ENCODE measurements at places on chromosomes 1 and 21. TPM values are rescaled to one million over a fixed set of nuclear protein-coding genes. Genes with fewer than 3 reads are reported as not detected.

OR6N1 gene
- total RNA-seq, result 1.9 TPM

CRYBG2 gene
- 25.2 TPM for total RNA-seq

PTCH2 gene
- 1.0 TPM for total RNA-seq

PADI2 gene
- 4.4 TPM for total RNA-seq

CRYAA gene
- total RNA-seq, result not detected

FAM177B gene
- 0.79 TPM for total RNA-seq

SMG7 gene
- total RNA-seq, result 55.7 TPM

SASS6 gene
- total RNA-seq, result 2.1 TPM

SDC3 gene
- 32.2 TPM for total RNA-seq

CFHR2 gene
- total RNA-seq, result not detected

ANGPTL7 gene
- not detected for total RNA-seq

LAMB3 gene
- 89.2 TPM for total RNA-seq

DNA sequence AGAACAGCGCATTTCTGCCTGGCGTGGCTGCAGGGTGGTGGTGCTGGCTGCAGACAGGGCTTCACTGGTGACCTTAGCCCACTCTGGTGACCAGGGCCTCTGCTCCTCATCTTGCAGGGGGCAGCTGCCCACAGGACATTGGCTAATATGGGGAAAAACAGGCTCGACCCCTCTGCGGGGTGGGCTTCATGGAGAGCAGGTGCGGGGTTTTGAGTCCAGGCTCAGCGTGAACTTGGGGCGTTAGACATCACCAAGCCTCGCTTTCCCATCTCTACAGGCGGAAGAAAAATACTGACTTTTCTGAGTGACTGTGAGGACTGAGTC lies 24.4 kb downstream of the LHX4 start:
- no peak overlapping the region for H3K4me3 ChIP-seq
- peaks cover 15% of the 10 kb centered on the region for H3K27me3 ChIP-seq
- no peak for DNase-seq
- no peaks in the 10 kb centered on the region for H3K4me1 ChIP-seq
- no peaks in the 10 kb centered on the region for H3K36me3 ChIP-seq

GRCh38 chr21:33029975-33030461 lies 4.3 kb downstream of the OLIG2 start:
- H3K36me3 ChIP-seq, result no peaks in the 10 kb centered on the region
- H3K27me3 ChIP-seq, result peaks cover 63% of the 10 kb centered on the region
- peaks cover 42% of the 10 kb centered on the region for H3K4me1 ChIP-seq
- H3K4me3 ChIP-seq, result no peak overlapping the region

DNA sequence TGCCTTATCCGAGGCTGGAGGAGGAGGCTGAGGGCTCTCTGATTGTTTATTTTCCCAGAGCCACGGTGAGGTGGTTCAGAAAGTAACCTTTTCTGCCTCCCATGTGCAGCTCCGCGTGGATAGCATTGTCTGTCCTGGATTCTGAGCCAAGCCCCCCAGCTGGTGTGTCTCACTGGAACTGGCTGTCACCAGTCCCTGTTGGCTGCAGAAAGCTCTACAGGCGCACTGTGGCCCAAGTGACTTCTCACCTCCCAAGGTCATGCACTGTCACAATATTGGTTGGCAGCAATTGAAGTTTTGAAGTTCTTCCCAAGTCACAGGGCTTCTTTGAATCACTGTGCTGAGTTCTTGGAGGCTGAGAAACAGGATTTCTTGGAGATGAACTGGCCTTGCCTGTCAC lies 8.2 kb downstream of the BMP8A start:
- H3K27ac ChIP-seq, result no peak overlapping the region
- no peak overlapping the region for H3K4me3 ChIP-seq

DNA sequence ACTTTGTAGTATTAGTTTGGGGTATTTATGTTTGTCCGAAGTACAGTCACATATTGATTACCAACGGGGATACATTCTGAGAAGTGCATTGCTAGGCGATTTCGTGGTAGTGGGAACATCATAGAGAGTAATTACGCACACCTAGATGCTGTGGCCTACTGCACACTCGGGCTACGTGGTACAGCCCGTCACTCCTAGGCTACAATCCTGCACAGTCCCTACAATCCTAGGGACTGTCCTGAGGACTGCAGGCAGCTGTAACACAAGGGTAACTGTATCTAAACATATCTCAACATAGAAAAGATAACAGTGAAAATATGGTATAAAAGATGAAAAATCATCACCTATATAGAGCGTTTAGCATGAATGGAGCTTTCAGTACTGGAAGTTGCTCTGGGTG lies 18.6 kb downstream of the EXOC8 start:
- DNase-seq, result no peak
- no peaks in the 10 kb centered on the region for H3K27me3 ChIP-seq
- H3K27ac ChIP-seq, result no peak overlapping the region
- no peaks in the 10 kb centered on the region for H3K36me3 ChIP-seq
- H3K4me1 ChIP-seq, result no peaks in the 10 kb centered on the region
- H3K4me3 ChIP-seq, result no peak overlapping the region

GRCh38 chr1:230423951-230424350 lies 2.2 kb downstream of the PGBD5 start:
- no peak overlapping the region for H3K27ac ChIP-seq
- H3K36me3 ChIP-seq, result no peaks in the 10 kb centered on the region
- H3K27me3 ChIP-seq, result no peaks in the 10 kb centered on the region
- H3K4me3 ChIP-seq, result no peak overlapping the region

DNA sequence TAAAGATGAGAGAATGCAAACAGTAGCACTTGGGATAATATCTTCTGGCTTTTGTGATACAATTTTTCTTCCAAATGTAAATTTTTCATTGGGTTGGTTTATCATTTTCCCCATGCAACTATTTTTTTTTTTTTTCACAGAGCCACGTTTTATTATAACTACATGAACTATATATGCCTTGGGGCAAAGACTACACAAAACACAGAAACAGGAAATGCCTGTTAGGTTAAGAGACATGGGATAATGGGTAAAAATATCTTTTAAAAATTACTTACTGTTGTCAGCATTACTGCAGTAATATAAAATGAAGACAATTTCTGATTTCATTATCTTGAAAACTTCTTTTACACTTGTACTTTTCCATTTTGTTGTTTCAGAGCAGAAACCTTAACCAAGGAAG lies 74.6 kb downstream of the DISP1 start:
- no peaks in the 10 kb centered on the region for H3K27me3 ChIP-seq
- H3K36me3 ChIP-seq, result no peaks in the 10 kb centered on the region
- no peak overlapping the region for H3K4me3 ChIP-seq
- H3K27ac ChIP-seq, result no peak overlapping the region
- no peak for DNase-seq
- H3K4me1 ChIP-seq, result peaks cover 12% of the 10 kb centered on the region

DNA sequence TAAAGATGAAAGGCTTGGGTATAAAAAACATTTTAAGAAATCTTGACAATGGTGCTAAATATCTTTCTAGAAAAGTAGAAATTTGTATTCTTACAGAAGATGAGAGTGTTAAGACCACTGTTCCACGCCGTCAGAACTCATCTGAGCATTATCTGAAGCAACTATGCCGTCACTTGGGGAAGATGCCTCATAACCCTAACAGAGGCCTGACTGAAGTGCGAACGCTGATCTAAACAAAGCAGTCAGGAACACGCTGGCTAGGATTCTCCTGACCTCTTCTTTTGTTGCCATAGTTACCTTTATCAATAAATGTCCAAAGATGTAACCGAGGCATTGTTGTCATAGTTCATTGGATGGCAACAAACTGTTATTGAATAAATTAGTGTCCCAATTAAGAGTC lies 612.4 kb downstream of the LTN1 start:
- no peak overlapping the region for H3K27ac ChIP-seq
- H3K36me3 ChIP-seq, result no peaks in the 10 kb centered on the region
- H3K4me3 ChIP-seq, result no peak overlapping the region
- H3K4me1 ChIP-seq, result no peaks in the 10 kb centered on the region
- no peak for DNase-seq
- no peaks in the 10 kb centered on the region for H3K27me3 ChIP-seq

DNA sequence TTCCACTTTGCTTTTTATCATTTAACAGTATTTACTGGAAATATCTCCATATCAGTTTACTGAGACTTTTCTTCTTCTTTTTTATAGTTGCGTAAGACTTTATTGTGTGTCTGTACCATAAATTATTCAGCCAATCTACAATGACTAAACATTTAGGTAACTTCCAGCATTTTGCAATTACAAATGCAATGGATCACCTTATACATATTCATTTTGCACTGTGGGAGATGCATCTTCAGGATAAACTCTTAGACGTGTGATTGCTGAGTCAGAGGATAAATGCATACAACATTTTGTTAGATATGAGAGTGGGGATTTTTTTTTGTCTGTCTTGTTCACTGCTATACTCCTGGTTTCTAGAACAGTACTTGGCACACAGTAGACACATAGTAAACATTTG lies 95.7 kb upstream of the GCLM start:
- no peak overlapping the region for H3K27ac ChIP-seq
- no peak for DNase-seq
- no peaks in the 10 kb centered on the region for H3K27me3 ChIP-seq
- H3K36me3 ChIP-seq, result no peaks in the 10 kb centered on the region

DNA sequence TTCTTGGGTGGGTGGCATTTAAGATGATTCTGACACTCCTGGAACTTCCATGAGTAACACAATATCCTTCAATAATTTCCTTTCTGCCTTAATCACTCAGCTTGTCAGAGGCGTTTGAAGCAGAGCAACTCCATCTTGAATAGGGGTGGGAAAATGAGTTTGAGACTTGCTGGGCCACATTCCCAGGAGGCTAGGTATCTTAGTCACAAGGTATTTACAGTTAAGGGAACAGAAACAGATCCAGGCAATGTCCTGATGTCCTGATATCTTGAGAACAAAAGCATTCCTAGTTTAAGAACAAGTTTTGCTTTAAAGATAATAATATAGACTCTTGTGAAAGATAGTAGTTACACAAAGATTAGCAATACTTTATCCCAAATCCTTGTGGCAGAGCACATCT lies 76.6 kb upstream of the KIAA0040 start:
- DNase-seq, result no peak
- peak overlapping the region; percentile 56 for H3K27ac ChIP-seq
- H3K4me1 ChIP-seq, result no peaks in the 10 kb centered on the region
- no peaks in the 10 kb centered on the region for H3K36me3 ChIP-seq
- no peak overlapping the region for H3K4me3 ChIP-seq

- H3K4me3 ChIP-seq, result no peak overlapping the region
- H3K27ac ChIP-seq, result no peak overlapping the region
- no peak for DNase-seq
- no peaks in the 10 kb centered on the region for H3K27me3 ChIP-seq
- H3K36me3 ChIP-seq, result no peaks in the 10 kb centered on the region
These were observed 17.3 kb upstream of the ZNF678 start for GRCh38 chr1:227546059-227546458.
